ENCODE measurements at places on chromosomes 4 and X. TPM values are rescaled to one million over a fixed set of nuclear protein-coding genes. Genes with fewer than 3 reads are reported as not detected.

The INTS12 gene
- polyA plus RNA-seq = 28.3 TPM

The CMC4 gene
- polyA plus RNA-seq = 10.5 TPM

The HAND2 gene
- 0.77 TPM for polyA plus RNA-seq

The RIBC1 gene
- polyA plus RNA-seq = 1.1 TPM

The GPRASP1 gene
- 9.8 TPM for polyA plus RNA-seq

The DACH2 gene
- polyA plus RNA-seq = 1.6 TPM

DNA sequence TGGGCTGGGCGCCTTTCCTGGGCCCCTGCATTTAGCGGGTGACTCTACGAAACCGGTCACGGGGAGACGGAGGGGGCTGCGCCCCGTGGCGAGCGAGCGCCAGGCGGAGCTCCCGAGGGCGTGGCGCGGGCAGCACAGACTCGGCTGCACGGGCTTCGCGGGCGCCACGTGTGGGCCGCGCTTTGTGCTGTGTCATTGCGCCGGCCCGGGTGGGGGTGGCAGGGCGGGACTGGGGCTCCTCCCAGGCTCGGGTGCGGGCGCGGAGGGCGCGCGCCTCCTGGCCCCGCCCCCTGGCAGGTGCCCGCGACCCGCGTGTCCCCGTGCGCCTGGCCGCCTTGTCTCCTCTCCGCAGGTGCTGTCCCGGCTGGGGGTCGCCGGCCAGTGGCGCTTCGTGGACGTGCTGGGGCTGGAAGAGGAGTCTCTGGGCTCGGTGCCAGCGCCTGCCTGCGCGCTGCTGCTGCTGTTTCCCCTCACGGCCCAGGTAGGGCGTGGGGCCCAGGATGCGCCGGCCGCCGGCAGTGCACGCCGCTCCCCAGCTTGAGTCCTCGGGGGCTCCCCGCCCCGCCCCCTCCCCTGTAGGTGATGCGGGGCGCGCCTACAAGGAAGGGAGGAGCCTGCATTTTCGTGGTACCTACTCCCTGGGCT is 651 bp downstream of the UCHL1 start:
- peak; percentile 37 for DNase-seq

DNA sequence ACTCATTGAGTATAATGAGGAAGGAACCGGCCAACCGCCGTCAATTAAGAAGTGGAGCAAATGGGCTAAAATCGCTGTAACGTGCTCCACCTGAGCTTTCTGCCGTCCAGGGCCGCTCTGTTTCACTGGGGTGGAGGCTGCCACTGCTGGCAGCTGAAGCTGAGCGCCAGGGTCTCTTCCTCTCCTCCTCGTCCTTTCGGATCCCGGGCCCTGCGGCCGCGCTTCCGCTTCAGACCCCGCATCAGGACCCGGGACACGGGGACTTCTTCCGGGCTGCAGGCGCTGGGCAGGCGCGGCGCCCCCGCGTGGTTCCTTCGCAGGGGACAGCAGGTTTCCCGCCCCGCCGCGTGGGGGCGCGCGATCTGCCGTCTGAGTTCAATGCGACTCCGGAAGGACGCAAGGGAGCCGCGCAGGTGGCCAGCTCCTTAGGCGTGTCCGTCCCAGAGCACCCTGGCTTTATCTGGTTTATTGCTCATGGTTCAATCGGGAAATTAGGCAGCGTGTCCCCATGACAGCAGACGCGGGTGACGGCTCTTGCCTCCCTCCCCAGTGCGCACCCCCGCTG is 519.8 kb downstream of the TRIML1 start:
- no peak for DNase-seq

DNA sequence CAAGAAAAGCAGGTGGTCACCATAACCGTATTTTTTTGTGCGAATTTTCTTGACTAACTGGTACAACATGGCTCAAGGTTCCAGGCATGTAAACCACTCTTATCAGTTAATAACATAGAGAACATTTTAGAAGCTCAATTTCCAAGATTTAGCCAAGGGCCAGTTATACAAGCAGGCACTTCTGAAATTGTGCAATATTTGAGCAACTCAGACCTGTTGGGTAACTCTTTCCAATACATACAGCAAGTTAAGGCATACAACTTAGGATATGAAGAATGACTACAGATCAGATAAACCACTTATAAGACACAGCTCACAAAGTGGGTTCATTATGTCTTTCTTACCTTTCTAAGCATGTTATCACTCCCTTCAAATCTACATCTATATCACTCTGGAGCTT is 43.9 kb downstream of the ZNF280C start:
- no peak for DNase-seq

DNA sequence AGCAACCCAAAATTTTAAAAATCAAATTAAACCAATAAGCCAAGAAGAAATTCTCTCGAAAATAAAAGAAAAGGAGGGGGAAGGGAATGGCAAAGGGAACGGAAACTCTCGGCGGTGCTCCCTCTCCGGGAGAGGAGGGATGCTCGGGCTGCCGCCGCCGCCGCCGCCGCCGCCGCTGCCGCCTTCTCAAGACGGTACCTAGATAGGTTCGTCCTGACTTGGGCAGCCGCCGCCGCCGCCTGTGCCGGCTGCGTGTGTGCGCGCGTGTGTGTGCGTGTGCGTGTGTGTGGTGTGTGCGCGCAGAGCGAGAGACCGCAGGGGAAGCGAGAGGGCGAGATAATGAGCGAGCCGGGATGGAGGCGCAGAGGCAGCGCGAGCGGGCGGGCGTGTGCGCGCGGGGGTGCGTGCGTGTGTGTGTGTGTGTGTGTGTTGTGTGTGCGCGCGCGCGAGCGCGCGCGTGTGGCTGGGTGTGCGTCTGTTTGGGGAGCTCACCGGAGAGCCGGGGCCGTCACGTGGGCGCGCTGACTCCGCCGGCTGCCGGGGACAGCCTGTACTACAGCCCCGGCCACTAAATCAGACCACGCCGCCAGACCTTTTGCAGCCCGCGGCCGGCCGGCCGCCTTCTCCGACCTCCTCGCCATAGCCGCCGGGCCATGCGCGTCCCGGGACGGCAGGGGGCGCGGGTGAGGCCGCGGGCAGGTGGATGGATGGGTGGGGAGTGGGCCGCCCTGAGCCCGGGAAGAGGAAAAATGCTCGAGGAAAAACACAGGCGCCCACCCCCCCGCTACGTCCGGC is 111.6 kb downstream of the DHX15 start:
- peak; percentile 87 for DNase-seq

- DNase-seq = no peak
These were observed 93.2 kb downstream of the IL1RAPL2 start for GRCh38 chrX:104659005-104659744.

DNA sequence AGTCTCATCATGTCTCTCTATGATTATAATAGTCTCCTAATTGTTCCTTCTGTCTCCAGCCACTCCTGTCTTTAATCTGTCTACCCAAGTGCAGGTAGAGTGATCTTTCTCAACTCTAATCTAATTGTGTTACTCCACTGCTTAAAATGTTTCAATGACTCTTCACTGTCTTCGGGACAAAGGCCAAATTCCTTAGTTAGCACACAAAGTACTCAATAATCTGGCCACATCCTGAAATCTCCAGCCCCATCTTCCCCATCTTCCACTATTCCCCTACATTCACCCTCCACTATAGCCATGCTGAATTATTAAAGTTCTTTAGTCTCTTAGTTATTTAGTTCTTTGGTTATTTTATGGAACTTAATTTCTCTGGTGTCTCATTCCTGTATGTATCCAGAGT is 353.3 kb downstream of the OPHN1 start:
- DNase-seq = no peak

DNA sequence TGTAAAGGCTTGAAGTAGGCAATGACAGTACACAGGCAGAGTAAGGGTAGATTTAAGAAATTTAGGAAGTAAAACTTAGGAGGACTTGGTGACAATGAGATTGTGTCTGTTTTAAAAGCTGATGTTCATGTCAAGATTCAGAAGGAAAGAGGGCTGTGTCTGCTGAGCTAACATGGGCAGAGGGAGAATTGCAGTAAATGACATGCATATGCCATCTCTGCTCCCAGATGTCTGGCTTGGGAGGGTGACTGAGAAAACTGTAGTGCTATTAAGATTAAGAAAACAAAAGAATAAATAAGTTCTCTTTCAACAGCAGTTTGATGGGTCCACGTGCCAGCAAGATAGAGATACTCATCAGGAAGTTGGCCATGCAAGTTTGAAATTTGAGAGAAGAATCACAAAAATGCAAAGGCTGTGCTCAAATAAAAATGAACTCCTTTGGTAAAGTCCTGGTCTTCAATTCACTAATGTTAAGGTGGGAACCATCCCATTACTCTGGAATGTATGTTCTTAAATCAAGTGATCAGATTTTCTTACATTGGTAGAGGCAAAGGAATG is 7.2 kb downstream of the NFXL1 start:
- DNase-seq = no peak

- no peak for DNase-seq
These were observed 10.1 kb downstream of the PAPSS1 start for GRCh38 chr4:107709916-107710315.

DNA sequence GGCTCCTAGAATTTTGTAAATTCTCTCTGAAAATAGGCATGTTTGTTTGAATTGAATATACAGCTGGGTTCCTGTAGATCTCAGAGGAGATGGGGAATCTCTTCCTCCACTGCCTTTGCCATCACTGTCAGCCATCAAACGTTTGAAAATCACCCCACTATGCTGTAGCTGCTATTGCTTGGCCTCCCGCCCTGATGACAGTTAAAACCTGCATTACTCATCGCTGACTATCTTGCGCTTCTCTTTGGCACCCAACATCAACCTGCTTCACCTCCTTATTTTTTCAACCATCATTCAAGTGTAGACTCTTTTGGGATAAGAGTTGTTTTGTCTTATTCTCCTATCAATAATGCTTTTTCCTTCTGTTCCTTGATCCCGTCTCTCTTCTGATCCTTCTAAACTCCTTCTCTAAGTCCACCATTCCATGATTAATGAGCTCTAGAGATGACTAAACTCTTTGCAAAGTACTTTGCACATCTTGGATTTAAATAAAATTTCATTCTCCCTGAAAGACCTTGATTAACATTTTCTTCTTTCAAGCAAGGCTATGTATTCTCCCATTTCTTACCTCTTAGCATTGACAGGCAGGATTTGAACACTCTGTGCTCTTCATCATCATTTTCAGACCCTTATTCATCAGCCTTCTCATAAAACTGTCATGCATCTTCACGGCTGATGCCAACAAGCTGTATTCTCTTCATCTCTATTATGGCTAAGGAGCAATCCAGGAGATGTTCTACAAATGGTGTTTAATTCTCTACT is 133.0 kb downstream of the SNCA start:
- no peak for DNase-seq

DNA sequence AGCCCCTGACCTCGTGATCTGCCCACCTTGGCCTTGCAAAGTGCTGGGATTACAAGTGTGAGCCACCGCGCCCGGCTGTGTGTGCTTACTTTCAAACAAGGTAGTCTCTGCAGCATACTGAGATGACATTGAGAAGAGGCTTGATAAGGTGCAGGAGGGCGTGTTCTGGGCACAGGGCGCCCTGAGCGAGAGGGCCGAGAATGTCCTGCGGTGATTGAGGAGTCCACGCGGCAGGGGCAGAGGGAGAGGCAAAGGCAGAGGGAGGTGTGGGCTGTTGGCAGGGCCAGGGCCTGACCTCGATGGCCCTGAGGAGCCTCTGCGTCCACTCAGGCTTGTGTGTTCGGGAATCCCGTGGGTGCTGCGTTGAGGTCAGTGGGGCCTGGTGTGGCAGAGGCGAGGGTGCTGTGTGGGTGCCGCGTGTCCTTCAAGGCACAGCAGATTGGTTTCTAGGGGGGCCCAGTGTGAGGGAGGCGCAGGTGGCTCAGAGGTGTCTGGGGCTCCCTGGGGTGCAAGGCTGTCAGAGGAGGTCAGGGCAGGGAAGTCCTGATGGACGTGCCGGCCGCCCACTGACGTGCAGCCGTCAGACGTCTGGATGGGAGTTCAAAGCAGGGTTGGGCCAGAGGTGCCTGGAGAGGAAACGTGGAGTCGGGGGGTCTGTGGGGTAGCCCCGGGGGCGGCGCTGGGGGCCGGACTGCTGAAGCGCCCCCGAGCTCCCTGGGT is 12.1 kb downstream of the PCGF3 start:
- DNase-seq = no peak

DNA sequence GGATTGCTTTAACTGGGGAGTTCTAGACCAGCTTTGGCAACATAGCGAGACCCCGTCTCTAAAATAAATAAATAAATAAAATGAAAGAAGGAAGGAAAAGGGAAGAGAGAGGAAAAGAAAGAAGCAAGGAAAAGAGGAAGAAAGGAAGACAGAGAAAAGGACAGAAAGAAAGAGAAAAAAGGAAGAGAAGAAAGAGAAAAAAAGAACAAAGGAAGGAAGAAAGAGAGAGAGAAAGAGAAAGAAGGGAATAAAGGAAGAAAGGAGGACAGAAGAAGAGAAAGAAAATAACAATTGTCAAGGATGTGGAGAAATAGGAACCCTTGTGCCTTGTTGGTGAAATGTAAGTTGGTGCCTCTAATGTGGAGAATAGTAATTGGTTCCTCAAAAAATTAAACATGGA is 74.6 kb downstream of the ANAPC4 start:
- no peak for DNase-seq

DNA sequence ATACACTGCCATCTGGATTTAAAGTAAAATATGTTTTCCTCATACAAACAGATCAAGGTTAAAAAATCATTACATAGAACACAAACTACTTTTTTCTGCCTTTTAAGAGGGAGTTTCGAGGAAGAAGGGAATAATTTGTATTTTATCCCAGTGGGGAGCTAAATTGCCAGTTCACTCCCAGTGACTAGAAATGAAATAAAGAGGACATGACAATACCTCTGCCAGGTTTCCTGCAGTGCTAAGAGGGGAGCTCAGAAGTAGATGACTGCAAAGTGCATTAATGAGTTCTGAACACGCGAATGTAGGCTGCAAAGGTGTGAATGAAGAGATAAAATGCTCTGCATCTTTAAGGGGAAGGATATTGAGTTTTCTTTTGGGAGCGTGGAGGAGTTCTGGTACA is 69.7 kb downstream of the SRPX start:
- no peak for DNase-seq

GRCh38 chrX:31836479-31836878 is 764.6 kb upstream of the FTHL17 start:
- DNase-seq = no peak

DNA sequence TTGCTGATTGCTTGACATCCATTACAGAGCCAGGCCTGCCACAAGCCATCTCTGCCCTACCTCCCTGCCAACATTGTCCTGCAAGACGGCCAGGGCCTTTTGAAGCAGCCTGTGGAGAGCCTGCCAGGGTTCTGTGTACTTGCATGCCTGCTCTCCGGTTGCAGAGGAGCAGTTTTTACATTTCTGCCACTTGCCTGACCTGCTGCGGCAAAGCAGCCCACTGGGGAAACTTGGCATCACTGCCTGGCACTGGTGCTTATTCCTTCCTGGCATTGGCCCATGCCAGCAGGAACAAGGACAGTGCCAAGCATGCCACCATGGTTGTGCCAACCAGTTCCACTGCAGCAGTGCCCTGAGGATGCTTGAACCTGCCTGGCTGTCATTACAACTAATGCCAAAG is 167.1 kb downstream of the NHS start:
- DNase-seq = no peak

GRCh38 chr4:92825256-92825655 is 521.5 kb downstream of the GRID2 start:
- DNase-seq = no peak

- no peak for DNase-seq
These were observed 24.9 kb upstream of the SGMS2 start for GRCh38 chr4:107799669-107800450.

DNA sequence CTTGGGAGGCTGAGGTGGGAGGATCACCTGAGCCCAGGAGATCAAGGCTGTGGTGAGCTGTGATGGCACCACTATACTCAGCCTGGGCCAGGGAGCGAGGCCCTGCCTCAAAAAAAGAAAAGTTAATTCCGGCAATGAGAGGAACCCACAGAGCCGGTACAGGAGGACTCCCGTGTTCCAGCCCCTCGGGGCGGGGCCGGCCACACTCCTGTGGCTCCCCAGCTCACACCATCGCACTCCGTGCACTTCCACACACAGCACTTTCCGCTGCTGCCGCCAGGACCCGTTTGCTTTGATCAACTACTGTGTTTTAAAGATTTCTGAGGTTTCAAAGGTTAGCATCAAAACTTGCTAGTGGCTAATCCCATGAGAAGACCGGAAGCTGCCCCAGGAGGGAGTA is 171.7 kb downstream of the AFAP1 start:
- DNase-seq = no peak

Data from hindlimb muscle (tissue), 1 donor.